Activated T-helper 2 cell treated with anti-CD3 and anti-CD28 coated beads, Interferon-gamma antibody, Interleukin-2, Interleukin-4, amounts not matched to agents 10 μg/mL and 5 μg/mL and 100 μg/mL, durations not matched to agents 14 hours and 24 hours and 36 hours (primary cell): ENCODE measurements at places on chromosomes 1 and 21. TPM values are rescaled to one million over a fixed set of nuclear protein-coding genes. Genes with fewer than 3 reads are reported as not detected.

DNA sequence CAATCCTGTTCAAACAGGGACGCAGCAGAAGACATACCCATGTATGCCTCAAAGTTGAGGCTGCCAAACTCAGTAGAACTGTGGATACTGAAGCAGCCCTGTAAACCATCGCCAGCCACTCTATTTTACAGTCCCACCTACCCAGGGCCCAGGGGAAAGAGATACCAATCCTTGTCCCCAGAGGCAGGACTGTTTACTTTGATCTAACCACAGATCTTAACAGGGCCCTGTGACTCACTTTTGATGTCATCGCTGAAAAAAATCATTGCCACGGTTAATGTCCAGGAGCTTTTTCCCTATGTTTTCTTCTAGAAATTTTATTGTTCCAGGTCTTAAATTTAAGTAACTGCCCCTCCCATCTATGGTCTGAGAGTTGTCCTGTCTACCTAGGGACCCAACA lies 538.4 kb upstream of the NCAM2 start:
- no peak for DNase-seq
- H3K4me1 ChIP-seq, result no peaks in the 10 kb centered on the region
- no peaks in the 10 kb centered on the region for H3K36me3 ChIP-seq
- no peak overlapping the region for H3K4me3 ChIP-seq

GRCh38 chr1:9207086-9207485 lies 27.5 kb upstream of the H6PD start:
- peaks cover 40% of the 10 kb centered on the region for H3K27me3 ChIP-seq
- no peaks in the 10 kb centered on the region for H3K36me3 ChIP-seq
- H3K4me3 ChIP-seq, result no peak overlapping the region
- no peak overlapping the region for H3K27ac ChIP-seq

GRCh38 chr1:15850471-15851001 lies 3.0 kb downstream of the SPEN start:
- H3K27me3 ChIP-seq, result no peaks in the 10 kb centered on the region
- no peak for DNase-seq
- H3K36me3 ChIP-seq, result peaks cover 29% of the 10 kb centered on the region
- no peak overlapping the region for H3K27ac ChIP-seq

GRCh38 chr1:46675549-46676314 lies 4.1 kb downstream of the TEX38 start:
- no peak for DNase-seq
- no peaks in the 10 kb centered on the region for H3K27me3 ChIP-seq
- H3K4me3 ChIP-seq, result peak overlapping the region; percentile 58
- H3K27ac ChIP-seq, result peak overlapping the region; percentile 90

Gene SPRR2B
- not detected in 2 replicates for total RNA-seq

Gene C1orf116
- not detected in 2 replicates for total RNA-seq

Gene PLPPR4
- total RNA-seq, result not detected in 2 replicates
